ENCODE measurements at places on chromosomes 12 and 14.

- no peak for DNase-seq
Observed at GRCh38 chr12:82099216-82099615, 259.0 kb downstream of the CCDC59 start.

DNA sequence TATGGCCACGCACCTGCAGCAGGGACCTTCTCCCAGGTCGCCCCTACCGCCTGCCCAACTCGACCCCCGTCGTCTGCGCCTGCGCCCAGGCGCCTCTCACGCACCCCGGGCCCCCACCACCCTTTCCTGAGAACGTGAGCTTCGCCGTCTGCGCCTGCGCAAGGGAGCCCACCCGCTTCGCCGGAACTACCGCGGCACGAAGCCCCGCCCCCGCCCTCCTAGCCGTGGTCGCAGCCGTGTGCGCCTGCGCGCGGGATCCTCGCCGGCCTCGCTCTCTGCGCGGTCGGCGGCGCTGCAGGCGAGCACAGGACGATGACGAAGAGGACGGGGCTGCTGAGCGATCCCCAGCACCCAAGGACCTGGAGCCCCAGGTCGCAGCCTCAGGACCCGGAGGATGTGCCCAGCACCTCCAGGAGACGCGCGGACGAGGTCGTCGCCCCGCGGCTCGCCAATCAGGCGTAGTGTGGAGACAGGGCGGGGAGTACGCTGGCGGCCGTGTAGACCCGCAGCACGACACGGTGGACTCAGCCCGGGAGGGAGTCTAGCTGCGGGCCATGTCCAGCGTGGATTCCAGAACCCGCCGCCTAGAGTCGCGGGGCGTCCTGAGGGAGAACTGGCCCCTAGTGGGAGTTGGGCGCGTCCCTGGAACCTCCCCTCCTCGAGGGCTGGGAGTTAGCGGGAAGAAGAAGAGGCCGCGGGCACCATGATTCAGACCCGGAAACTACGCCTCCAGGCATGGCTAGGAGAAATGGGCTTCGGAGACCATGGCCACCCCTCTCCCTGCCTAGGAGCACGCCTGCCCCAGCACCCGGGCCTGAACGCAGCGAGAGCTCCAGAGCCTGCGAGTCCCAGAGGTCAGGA lies 1120.8 kb upstream of the TMEM132C start:
- DNase-seq: peak; percentile 72

DNA sequence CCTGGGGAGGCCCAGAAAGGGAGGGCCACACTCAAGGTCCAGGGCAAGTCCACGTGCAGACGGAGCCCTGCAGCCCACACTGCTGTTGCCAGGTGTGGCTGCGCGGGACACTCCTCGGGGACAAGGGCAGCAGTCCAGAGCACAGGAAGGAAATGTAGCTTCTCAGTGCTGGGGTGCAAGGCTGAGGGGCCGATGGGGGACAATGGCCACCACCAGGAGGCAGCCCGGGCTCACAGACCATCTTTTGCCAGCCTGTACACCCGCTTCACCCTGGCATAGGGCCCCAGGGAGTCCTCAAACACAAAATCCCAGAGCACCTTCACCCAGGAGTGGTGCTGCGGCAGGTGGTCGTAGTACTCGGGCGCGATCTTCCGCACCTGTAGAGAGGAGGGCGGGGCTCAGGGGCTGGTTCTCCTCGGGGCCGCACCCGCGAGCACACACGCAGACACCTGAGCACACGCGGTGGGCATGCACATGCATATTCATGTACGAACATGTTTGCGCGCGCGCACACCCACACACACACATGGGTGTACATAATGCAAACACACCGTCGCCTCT lies 12.8 kb downstream of the DEGS2 start:
- no peak for DNase-seq

DNA sequence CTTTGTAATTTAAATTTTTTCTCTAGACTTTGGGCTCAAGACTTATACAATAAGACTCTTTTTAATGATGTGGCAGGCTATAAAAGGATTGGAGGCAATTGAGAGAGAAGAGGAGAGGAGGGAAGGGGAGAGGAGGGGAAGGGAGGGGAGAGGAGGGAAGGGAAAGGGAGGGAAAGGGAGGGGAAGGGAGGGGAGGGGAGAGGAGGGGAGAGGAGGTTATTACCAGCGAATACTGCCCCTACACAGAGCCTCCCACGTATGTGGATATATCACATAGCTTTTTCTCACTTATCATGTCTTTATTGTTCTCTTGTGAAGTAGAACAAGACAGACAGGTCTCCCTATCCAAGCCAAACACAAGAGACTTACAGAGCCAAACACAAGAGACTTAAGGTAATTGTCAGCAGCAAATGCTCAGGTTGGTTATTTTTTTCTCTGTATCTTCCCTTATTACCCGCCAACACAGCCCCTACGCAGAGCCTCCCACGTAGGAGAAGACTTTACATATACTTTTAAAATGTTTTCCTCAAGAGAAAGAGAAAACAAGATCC lies 63.1 kb downstream of the DRAM1 start:
- no peak for DNase-seq

- no peak for DNase-seq
Observed at GRCh38 chr12:53938326-53939140, at the start of gene HOXC13. Gene HOXC13 (plus strand): TSS chr12:53938831. CDS start chr12:53938907, 76 bp downstream.

Measured in natural killer cell treated with Interleukin-12 subunit alpha and Interleukin-12 subunit beta and Interleukin-15 and Interleukin-18, amount 100 ng/mL, for 72 hours (primary cell).